Fibroblast of the aortic adventitia (primary cell): ENCODE measurements at places on chromosomes 5 and 9. TPM values are rescaled to one million over a fixed set of nuclear protein-coding genes. Genes with fewer than 3 reads are reported as not detected.

The TMEM203 gene
- total RNA-seq: 32.3 and 34.7 TPM in 2 replicates

The PCDHA8 gene
- total RNA-seq: 0.09 and 0.25 TPM in 2 replicates

The RNF180 gene
- total RNA-seq: 1.4 and 3.4 TPM in 2 replicates

The C9orf153 gene
- total RNA-seq: 0.41 and 0.45 TPM in 2 replicates

The SNCAIP gene
- total RNA-seq: 0.18 and 0.57 TPM in 2 replicates

The IQGAP2 gene
- 1.2 and 2.5 TPM in 2 replicates for total RNA-seq

The TEX48 gene
- not detected in 2 replicates for total RNA-seq

The IFNK gene
- total RNA-seq: not detected in 2 replicates

The SPINK7 gene
- 0.41 TPM in 1 of 2 replicates, not detected in the other for total RNA-seq

The RANBP3L gene
- 0.27 TPM in 1 of 2 replicates, not detected in the other for total RNA-seq

The PCDHGB3 gene
- 7.7 and 9.6 TPM in 2 replicates for total RNA-seq

The GEMIN5 gene
- total RNA-seq: 18.2 and 28.1 TPM in 2 replicates

The HTR1A gene
- not detected in 2 replicates for total RNA-seq

The LHX2 gene
- total RNA-seq: not detected in 2 replicates

The LCN15 gene
- not detected in 2 replicates for total RNA-seq

The SH2D3C gene
- 0.18 and 6.0 TPM in 2 replicates for total RNA-seq

The SPATA31E1 gene
- total RNA-seq: not detected in 2 replicates

The NEUROG1 gene
- not detected in 2 replicates for total RNA-seq

The SLC2A6 gene
- total RNA-seq: 0.74 and 7.3 TPM in 2 replicates

The FNBP1 gene
- 44.4 and 57.9 TPM in 2 replicates for total RNA-seq

The PCDHA4 gene
- 0.09 and 1.1 TPM in 2 replicates for total RNA-seq

The DCANP1 gene
- not detected in 2 replicates for total RNA-seq

The PCDHB5 gene
- 0.45 and 0.57 TPM in 2 replicates for total RNA-seq

The PCDHAC2 gene
- total RNA-seq: 0.57 TPM in 1 of 2 replicates, not detected in the other

The GFI1B gene
- not detected in 2 replicates for total RNA-seq

The NPR3 gene
- 2.8 and 23.7 TPM in 2 replicates for total RNA-seq

The COL5A1 gene
- total RNA-seq: 171 and 188 TPM in 2 replicates

The KIF20A gene
- total RNA-seq: 1.3 and 24.7 TPM in 2 replicates

The C5orf52 gene
- not detected in 2 replicates for total RNA-seq

The CDH6 gene
- total RNA-seq: 7.4 and 103 TPM in 2 replicates

The CDKN2B gene
- 16.0 and 35.8 TPM in 2 replicates for total RNA-seq

The BTNL3 gene
- total RNA-seq: not detected in 2 replicates

The LCN6 gene
- total RNA-seq: not detected in 2 replicates

The SPAAR gene
- not detected in 2 replicates for total RNA-seq

The PSMB7 gene
- 59.2 and 209 TPM in 2 replicates for total RNA-seq

The IRX1 gene
- total RNA-seq: 7.9 and 8.0 TPM in 2 replicates

The CYLC2 gene
- total RNA-seq: not detected in 2 replicates

The SH3TC2 gene
- total RNA-seq: 1.6 and 4.1 TPM in 2 replicates

The KIF12 gene
- not detected in 2 replicates for total RNA-seq

The ZNG1F gene
- total RNA-seq: 1.7 and 8.7 TPM in 2 replicates

The IFNA7 gene
- not detected in 2 replicates for total RNA-seq

The ASS1 gene
- 73.1 and 123 TPM in 2 replicates for total RNA-seq

The DDX46 gene
- total RNA-seq: 30.5 and 69.7 TPM in 2 replicates

The C9 gene
- total RNA-seq: not detected in 2 replicates

The GPX8 gene
- total RNA-seq: 79.7 and 244 TPM in 2 replicates

The CORO2A gene
- total RNA-seq: 0.36 and 0.57 TPM in 2 replicates

The HMMR gene
- total RNA-seq: 1.2 and 37.2 TPM in 2 replicates

The ZBTB34 gene
- 7.3 and 8.8 TPM in 2 replicates for total RNA-seq

The PHYHD1 gene
- total RNA-seq: 8.5 and 13.1 TPM in 2 replicates

The PRELID2 gene
- 12.3 and 35.4 TPM in 2 replicates for total RNA-seq

The LSM11 gene
- 4.9 and 5.2 TPM in 2 replicates for total RNA-seq

The CBY3 gene
- total RNA-seq: not detected in 2 replicates
